ENCODE measurements at places on chromosomes 11 and 22.

GRCh38 chr11:126981635-126982034, 18.9 kb downstream of the KIRREL3 start:
- no peak for DNase-seq

DNA sequence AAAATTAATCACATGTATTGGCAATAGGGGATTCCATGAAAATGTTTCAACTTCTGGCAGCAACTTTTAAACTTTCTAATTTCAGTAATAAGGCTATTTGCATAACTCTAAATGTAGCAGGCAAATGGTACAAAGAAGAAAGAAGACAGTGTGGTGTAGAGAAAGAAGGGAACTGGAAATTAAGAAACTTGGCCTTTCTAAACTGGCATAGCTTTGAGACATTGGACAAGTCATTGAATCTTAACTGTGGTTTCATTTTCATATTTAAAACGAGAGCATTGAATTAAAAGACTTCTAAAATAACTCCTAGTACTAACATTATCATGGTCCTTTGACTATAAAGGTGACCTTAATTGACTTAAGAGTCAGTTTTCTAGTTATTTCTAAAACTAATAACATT, 125.0 kb downstream of the UVRAG start:
- DNase-seq = no peak

DNA sequence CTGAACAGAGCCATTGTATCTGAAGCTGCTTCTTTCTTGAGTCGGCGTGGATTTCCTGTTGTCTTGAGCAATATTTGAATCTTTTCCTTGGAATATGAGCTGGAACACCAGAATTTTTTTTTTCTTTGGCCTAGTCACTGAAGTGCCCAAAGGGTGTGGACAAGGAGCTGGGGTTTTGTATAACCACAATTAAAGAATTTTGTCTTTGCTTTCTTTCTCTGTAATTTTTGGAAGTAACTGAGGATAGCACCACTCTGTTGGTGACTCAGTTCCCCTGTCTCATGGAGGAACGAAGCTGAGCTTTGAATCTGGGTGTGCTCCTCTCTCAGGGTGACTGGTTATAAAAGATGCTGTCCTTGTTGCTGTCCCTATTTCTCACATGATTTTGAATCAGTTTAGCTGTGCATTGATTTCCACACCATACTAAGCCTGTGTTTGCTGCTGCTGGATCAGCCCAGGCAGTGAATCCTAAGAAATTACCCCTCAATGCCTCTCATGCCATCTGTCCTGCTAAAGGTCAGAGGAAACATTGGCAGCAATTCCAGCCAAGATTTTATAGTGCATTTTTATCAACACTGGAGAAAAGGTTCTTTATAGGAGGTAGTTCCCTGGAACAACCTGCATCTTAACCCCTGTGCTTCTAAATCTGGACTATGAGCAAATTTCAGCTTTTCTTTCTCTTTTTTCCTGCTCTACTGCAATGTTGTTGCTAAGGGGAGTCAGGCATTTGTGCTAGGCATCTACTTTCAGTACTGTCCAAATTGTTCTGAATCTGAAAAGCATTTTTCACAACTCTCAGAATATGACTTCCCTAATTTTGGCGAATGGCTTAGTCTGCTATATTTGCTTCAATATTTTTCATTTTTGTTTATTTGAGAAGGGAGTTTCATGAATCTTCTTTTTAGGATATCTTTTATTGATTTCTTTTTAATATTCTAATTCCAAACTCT, 540.8 kb downstream of the SOX6 start:
- no peak for DNase-seq

- no peak for DNase-seq
These were observed 25.7 kb upstream of the GAL start for GRCh38 chr11:68658661-68659060.

GRCh38 chr22:47727641-47728040, 965.2 kb downstream of the TBC1D22A start:
- no peak for DNase-seq

- DNase-seq = no peak
These were observed 8.0 kb downstream of the MMP7 start for GRCh38 chr11:102522312-102523188.

GRCh38 chr11:1218788-1219445, 3.9 kb upstream of the MUC5B start:
- no peak for DNase-seq

GRCh38 chr22:32660292-32660691, 141.2 kb upstream of the TIMP3 start:
- peak; percentile 36 for DNase-seq

DNA sequence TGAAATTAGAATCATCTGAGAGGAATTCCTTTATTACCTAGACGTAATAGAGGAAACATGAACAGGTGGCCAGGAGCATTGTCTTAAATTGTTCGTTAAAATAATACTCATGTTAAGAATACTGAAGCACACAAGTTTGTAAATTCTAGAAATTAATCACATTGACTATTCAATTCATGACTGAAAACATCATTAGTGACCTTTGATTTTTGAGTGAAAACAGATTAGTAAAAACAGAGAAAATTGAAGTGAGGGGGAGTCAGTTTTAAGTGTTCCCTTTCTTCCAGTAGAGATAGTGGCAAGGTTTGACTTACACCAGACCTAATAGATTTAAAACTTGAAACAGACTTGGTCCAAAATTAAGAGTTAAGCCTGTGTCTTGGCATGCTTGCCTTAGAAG, 1.4 kb downstream of the ZFP91 start:
- DNase-seq = no peak

GRCh38 chr11:112033902-112034301, 8.7 kb downstream of the DLAT start:
- no peak for DNase-seq

GRCh38 chr22:19056951-19057401, 65.2 kb downstream of the DGCR2 start:
- DNase-seq = no peak

Measured in T-helper 9 cell (primary cell).